ENCODE measurements at places on chromosomes 2 and 18. TPM values are rescaled to one million over a fixed set of nuclear protein-coding genes. Genes with fewer than 3 reads are reported as not detected.

C1QL2 gene
- not detected for total RNA-seq

FAM110C gene
- not detected for total RNA-seq

IL1RL2 gene
- 0.07 TPM for total RNA-seq

ACMSD gene
- total RNA-seq: not detected
